ENCODE measurements at places on chromosomes 5 and 9.

DNA sequence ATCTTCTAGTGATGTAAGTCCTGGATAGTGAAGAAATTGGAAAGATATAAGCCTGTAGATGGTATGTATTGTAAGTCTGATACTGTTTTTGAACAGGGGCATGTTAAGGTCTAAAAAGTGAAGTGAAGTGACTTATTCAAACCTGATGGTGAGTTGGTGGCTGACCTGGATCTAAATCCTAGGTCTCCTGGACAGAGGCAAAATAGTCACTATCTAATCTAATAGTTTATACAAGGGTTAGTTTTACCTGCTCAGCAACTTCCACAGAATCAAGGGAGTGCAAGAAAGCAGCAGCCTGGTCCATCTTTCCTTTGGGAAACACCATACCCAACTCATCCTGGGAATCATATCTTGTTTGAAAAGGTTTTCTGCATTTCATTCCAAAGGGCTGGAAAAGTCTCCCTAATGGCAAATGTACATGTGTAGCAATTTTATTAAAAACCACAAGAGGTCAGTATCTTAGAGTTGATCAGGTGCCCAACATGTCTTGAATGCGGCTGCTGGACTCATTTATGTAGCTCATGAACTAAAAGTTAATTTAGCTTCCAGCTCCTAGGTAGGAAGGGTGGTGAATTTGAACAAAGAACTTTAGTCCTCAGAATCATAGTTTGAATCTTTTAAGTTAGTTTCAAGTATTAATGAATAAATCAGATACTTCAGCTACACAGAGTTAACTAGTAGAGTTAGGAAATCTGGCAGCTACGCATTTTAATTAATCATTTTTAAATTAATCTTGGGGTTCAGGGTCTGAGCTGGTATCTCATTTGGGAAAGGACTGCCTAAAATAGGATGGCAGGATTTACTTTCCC lies 26.0 kb downstream of the SKP2 start:
- peak; percentile 22 for DNase-seq

- DNase-seq: no peak
Observed at GRCh38 chr5:135029477-135030122, 4.4 kb downstream of the PITX1 start.

DNA sequence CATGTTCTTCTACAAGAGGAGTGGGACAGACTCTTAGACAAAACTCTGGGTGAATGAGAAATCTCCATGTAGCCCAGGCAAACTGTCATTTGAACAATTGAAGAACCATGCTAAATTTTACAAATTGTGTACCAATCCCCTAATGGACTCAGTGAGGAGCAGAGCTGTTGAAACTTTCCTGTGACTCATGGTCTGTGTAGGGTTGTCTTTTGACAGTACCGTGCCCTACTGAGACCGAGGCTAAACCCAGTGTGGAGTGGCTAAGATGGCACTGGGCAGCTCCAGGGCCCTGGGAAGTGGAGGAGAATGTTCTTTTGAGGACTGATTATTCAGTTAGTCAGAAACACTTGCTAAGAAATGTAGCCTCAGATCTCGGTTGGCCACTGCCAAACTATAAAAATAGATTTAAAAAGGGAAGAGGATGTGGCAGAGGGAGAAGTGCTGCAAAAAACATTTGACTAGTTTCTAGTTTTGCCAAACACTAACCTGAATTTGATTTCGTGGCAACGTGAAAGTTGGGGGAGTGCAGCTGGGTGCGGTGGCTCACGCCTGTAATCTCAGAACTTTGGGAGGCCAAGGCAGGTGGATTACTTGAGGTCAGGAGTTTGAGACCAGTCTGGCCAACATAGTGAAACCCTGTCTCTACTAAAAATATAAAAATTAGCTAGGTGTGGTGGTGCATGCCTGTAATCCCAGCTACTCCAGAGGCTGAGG lies 24.7 kb downstream of the POU4F3 start:
- peak; percentile 27 for DNase-seq

DNA sequence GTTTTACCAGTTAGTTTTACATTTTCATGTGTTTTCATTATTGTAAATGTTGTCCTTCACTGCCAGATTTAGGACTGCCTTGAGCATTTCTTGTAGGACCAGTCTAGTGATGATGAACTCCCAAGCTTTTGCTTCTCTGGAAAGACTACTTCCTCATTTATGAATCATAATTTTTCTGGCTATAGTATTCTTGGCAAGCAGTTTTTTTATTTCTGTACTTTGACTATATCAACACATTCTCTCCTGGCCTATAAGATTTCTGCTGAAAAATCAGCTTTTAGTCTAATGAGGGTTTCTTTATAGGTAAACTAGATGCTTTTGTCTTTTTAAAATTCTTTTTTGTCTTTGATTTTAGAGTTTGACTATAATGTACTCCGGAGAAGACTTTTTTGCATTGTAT lies 256.8 kb upstream of the GRAMD2B start:
- DNase-seq: no peak

DNA sequence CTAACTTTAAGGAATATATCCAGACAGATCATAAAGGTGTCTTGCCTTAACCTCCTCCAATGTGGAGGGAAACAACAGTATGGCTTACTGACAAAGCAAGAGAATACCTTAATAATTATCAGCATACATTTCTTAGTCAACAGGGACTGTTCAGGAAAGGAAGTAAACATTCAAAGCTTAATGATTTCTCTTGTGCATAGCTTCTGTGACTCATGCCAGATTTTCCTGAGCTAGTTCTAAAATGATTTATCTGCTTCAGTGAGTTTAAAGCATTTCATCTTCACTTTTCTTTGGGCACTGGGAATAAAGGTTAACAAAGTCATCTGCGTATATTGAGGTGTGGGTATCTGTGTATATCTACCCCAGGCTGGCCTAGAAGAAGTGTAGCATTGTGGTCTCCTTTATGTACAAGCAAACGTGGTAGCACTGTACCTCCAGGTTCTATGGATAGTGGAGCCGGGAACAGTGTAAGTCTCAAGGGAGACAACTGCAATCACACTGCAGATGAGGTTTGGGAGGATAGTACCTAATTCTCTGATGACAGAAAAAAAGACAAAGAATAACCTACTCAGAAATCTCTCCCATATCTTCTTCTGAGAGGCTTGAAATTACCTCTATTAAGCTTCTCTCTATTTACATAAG lies 284.1 kb downstream of the HCN1 start:
- DNase-seq: no peak

DNA sequence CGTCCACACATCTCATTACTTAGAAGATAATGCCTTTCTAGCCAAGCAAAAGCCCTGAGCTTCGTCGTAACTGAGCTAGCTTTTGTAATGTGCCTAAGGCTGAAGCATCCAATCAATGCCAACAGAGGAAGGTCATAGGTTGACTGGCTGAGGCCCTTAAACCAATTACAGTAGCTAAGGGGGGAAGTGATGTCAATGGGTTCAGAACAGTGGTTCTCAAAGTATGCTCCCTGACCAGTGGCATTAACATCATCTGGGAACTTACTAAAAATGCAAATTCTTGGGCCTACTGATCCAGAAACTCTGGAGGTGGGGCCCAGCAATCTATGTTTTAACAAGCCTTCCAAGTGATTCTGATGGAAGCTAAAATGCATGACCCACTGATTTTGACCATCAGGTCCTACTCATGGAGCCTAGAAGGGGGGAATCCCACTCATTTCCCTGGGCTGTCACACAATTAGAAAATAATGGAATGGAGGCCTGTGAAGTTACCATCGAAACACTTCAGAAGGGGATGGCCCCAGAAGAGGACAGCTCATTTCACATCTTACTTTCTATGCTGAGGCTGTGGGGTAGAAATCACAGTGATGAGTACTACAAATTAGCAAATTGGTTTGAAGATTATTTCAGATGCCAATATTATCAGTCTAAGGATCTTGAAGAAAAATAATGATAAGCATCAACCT lies 4.8 kb upstream of the VLDLR start:
- no peak for DNase-seq

- no peak for DNase-seq
Observed at GRCh38 chr5:31674371-31674951, 35.5 kb downstream of the PDZD2 start.

DNA sequence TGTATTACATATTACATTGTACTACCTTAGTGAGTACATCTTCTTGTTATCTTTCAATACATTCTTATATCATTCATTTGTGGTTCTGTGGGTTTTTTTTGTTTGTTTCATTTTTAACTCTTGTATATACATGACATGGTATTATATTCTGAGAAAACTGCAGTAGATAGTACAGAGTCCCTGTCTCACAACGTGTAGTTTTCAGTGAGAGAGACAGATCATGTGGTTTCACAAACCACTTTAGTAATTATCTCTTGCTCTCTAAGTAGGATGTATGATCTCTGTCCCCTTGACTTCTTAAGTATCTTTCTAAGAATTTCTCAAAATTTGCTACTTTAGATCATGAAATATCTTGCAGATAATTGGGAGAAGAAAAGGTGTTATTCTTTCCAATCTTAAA lies 745.9 kb upstream of the CDH9 start:
- no peak for DNase-seq

- no peak for DNase-seq
Observed at GRCh38 chr9:1332156-1332555, 282.0 kb downstream of the DMRT2 start.

DNA sequence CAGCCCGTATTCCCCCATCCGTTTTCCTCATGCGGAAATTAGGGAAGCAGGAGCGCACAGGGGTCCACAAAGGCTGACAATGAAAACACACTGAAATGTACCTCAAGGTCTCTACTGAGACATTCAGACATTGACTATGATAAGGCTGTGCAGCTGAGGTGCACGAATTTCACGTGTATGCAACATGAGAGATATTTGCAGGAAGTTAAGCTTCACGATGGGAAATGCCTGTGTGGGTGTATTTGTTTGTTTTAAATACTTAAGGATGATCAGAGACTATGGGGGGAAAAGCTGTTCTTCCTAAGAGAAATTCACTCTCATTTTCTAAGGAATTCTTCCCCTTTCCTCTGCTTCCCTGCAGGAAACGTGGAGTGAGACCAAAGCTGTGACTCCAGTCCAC lies 2.6 kb upstream of the SPATA31E1 start:
- no peak for DNase-seq

- DNase-seq: no peak
Observed at GRCh38 chr5:7910738-7911428, 41.9 kb downstream of the MTRR start.

- no peak for DNase-seq
Observed at GRCh38 chr9:34518896-34519295, 3.9 kb downstream of the ENHO start.

- no peak for DNase-seq
Observed at GRCh38 chr5:111585291-111585690, 73.0 kb upstream of the STARD4 start.

GRCh38 chr5:32283539-32284377 lies 29.0 kb downstream of the MTMR12 start:
- no peak for DNase-seq

DNA sequence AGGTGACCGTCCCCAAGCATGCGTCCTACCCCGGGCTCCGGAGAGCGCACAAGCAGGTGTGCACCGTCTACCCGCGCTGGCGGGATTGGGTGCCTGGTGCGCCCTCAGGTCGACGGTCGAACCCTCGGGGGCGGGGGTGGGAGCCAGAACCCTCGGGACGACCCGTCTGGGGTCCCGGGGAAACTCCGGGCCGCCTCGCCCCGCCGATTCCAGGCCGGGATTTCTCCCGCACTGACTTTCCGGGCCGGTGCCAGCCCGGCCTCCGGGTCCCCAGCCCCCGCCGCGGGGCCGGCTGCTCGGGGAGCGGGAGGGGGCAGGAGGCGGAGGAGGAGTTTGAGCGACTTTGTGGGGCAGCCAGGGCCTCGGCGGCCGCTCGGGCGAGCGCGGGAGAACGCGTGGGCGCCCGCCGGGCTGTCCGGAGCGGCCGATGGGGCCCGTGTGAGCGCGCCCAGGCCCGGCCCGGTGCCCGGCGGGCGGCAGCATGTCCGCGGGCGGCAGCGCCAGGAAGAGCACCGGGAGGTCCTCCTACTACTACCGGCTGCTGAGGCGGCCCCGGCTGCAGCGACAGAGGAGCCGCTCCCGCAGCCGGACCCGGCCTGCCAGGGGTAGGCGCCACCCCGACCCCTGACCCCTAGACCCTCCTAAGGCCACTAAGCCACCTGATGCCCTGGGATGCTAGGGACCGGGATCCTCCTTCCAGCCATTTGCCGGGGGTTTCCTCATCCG lies at the start of gene DAB2IP:
Gene DAB2IP, plus strand, starts transcription at position 340 of the 726 bp plus-strand sequence. Its CDS starts 142 bp downstream, at position 482.
- no peak for DNase-seq

- no peak for DNase-seq
Observed at GRCh38 chr5:111769541-111769940, 12.5 kb upstream of the NREP start.

DNA sequence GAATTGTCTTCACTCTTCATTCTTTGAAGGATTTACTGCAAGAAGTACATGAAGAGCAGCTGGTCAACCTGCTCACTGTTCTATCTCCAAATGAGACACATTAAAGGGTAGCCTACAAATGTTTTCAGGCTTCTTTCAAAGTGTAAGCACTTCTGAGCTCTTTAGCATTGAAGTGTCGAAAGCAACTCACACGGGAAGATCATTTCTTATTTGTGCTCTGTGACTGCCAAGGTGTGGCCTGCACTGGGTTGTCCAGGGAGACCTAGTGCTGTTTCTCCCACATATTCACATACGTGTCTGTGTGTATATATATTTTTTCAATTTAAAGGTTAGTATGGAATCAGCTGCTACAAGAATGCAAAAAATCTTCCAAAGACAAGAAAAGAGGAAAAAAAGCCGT lies 37.6 kb downstream of the FXN start:
- DNase-seq: no peak
